NCI-H2029 (cell line): ENCODE measurements at places on chromosomes 7 and 10.

DNA sequence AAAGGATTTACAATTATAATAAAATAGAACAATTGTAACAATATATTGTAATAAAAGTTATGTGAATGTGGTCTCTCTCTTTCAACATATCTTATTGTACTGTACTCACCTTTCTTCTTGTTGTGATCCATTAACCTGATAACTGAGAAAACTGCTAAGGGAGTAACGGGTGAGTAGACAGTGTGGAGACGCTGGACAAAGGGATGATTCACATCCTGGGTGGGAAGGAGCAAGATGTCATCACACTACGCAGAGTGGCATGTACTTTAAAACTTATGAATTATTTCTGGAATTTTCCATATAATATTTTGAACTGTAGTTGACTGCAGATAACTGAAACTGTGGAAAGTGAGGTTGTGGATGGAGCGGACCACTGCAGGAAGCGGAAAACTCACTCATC is 91.2 kb upstream of the PLPP4 start:
- DNase-seq: no peak

DNA sequence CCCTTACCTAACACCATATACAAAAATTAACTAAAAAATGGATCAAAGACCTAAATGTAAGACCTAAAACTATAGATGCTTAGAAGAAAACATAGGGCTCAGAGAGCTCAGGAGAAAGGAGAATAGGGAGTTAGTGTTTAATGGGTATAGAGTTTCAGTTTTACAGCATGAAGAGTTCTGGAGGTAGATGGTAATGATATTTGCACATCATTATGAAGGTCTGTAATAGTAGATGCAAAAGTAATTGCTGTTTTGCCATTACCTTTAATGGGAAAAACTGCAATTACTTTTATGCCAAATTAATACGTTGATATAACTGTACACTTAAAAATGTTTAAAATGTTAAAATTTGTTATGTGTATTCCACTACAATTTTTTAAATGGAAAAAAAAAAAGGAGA is 39.2 kb upstream of the NANOS1 start:
- DNase-seq: no peak

GRCh38 chr10:29926693-29927048 is 132.7 kb downstream of the JCAD start:
- DNase-seq: no peak

- no peak for DNase-seq
These were observed 19.0 kb downstream of the WDFY4 start for GRCh38 chr10:48703531-48704122.

DNA sequence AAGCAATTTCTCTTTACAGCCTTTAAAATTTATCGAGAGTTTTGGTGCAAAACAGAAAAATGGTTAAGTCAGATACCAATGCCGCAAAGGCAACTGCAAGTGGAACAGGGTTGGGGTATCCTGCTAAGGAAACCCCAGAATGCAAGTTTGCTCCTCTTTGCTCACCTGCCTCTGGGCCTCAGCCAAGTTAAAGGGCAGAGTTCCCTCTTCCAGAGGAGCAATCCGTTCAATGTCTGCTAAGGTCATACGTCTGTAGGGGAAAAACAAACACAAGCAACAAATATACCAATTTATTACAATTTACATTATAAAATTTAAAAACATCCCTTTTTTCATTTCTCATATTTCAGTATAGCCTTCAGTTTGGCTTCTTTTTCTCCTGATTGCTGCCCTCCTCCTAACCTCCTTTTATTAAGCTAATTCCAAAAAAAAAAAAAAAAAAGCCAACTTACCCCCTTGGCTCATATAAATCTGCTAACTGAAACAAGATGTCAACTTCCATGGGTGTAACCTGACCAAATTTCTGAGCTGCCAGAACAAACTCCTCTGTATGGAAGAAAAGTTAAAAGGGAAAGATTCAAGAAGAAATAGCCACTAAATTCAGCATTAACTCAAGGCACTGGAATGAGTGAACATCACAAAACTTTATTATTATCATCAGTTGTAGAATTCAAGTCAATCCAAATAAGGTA is 132.6 kb downstream of the SLC25A13 start:
- no peak for DNase-seq
